ENCODE measurements at places on chromosomes 11 and 22. TPM values are rescaled to one million over a fixed set of nuclear protein-coding genes. Genes with fewer than 3 reads are reported as not detected.

GRCh38 chr11:89433278-89433677 is 57.9 kb downstream of the NOX4 start:
- DNase-seq: no peak

DNA sequence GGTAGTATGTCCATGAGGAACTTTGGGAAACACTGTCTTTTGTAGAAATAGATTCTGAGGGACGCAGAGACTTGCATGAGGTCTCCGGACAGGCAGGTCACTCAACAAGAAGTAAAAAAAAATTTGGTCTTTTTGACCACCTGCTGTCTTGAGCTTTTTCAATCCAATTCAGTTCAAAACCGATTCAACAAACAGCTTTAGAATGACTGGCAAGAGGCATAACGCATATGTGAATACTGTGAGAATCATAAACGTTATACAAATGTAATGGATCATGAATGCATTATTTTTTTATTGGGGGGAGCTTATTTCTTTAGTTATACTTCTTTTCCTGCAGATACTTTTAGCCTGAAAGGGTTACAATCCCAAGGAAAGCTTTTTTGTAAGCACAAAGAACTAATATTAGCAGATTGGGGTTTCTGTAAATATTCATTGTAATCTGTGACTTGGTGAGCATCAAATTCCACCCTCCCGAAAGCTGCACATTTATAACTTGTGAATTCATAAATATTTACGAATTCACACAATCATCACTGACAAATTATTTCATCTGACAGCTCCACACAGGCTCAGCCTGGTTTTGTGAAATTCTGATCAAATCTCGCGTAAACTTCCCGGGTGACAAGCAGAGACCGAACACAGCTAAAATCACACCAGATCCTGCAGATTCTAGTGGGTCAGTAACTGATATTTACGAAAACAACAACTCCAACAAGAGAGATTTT is 507.7 kb downstream of the MN1 start:
- DNase-seq: no peak

DNA sequence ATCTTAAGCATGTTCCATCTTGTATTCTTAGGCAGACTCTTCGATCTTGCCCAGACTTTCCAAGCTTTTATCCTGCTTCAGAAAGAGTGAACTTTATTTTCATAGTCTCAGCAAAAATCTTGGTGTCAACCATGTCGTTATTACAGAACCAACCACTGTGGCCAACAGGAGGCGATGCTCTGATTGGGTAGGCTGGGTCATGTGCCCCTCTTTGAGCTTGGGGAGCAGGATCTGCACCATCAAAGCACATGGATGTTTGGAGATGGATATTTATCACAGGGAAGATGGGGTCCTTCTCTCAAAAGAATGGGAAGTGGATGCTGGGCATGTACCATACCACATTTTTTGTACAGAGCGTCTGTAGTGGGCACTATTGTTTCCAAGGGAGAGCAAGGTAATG is 197.4 kb downstream of the MYO18B start:
- DNase-seq: no peak

DNA sequence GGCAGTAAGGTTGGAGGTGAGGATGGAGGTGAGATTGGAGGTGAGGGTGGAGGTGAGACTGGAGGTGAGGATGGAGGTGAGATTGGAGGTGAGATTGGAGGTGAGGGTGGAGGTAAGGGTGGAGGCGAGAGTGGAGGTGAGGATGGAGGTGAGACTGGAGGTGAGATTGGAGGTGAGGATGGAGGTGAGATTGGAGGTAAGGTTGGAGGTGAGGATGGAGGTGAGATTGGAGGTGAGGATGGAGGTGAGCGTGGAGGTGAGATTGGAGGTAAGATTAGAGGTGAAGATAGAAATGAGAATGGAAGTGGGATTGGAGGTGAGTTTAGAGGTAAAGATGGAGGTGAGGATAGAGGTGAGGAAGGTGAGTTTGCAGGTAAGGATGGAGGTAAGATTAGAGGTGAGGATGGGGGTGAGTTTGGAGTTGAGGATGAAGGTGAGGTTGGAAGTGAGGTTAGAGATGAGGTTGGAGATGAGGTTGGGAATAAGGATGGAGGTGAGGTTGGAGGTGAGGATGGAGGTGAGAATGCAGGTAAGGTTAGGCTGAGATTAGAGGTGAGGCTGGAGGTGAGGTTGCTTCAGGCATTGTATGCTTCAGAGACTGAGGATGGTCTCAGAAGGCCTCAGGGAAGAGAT is 12.2 kb downstream of the NCF4 start:
- DNase-seq: no peak

Gene TRMT2A
- 33.3 TPM for total RNA-seq

Gene TKFC
- 58.5 TPM for total RNA-seq
